ENCODE measurements at places on chromosomes 5 and 9. TPM values are rescaled to one million over a fixed set of nuclear protein-coding genes. Genes with fewer than 3 reads are reported as not detected.

The SHISAL2B gene
- total RNA-seq: not detected

The BTNL3 gene
- not detected for total RNA-seq

The AK8 gene
- total RNA-seq: 0.13 TPM

The BAAT gene
- not detected for total RNA-seq

The PCSK1 gene
- 0.26 TPM for total RNA-seq

The SLCO4C1 gene
- not detected for total RNA-seq

The ACTBL2 gene
- not detected for total RNA-seq

The PLAC8L1 gene
- not detected for total RNA-seq

The GDF9 gene
- not detected for total RNA-seq
